Endodermal cell (in vitro differentiated cells): ENCODE measurements at places on chromosomes 5 and 9. TPM values are rescaled to one million over a fixed set of nuclear protein-coding genes. Genes with fewer than 3 reads are reported as not detected.

The FOXD4L5 gene
- total RNA-seq: 0.23 TPM in 1 of 2 replicates, not detected in the other

The ANKRD34B gene
- 0.09 to 0.49 TPM (median 0.42 TPM) in 3 replicates for total RNA-seq

The ARL14EPL gene
- total RNA-seq: not detected in 2 replicates

The IFNA2 gene
- total RNA-seq: not detected in 3 replicates

The GABRA1 gene
- 1.6 TPM in 1 of 3 replicates, not detected in the others for total RNA-seq

The ALDH1A1 gene
- total RNA-seq: 4.6 and 5.0 TPM in 2 replicates

The ELAVL2 gene
- total RNA-seq: 4.7 and 5.5 TPM in 2 replicates

The PHYKPL gene
- total RNA-seq: 51.0 to 63.0 TPM (median 59.9 TPM) in 3 replicates

The LIFR gene
- total RNA-seq: 54.2 to 83.7 TPM (median 81.7 TPM) in 3 replicates

DNA sequence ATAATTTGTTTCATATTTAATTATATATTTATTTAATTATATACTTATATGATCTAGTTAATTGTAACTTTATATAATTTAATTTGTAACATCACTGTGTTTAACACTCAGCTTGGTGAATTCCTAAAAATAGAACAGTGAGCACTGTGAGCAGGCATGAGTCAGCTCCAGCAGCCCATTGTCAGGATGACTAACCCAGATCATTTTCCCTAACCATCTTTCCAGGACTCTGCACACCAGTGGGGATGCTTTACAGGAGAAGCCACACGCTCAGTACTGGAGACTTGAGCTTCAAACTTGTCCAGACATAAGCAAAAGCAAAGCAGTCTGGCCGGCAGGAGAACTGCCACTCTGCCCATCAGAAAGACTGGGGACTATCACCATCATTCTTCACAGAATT is 446.2 kb upstream of the TRPC7 start:
- DNase-seq: no peak

DNA sequence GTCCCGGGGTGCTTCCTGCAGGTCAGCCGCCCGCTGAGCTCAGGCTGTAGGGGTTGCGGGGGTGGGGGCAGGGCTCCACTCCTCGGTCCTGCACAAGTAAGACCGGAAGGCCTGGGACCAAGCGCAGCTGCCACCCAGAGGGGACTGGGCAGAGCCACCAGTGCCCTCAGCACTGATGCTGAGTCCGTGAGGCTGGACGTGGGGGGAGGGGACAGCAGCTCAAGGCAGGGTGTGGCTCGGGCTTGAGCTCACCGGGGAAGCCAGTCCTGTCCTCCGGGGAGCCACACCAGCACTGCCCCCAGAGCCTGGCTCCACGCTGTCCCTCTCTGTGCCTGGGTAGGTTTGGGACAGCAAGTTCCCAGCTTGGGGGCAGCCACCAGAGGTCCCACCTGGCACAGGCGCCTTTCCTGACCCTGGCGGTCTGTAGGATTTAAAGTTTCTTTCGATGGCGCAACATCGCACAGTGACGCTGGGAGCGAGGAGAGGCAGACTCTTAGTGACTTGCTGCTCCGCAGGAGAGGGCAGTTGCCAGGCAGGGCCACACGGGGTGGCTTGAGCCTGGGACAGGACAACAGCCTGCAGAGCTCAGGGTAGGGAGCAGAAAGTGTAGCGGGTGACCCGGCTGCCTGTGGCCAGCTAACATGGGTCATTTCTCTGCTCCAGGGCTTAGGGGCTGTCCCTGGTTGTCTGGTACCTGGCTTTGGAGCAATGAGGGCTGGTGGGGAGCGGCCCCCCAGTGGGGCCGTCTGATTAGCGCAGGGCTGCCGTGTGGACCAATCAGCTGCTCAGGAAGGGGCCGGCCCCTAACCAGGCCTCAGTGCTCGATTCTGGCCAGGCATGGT is 5.7 kb downstream of the LCN1 start:
- peak; percentile 64 for DNase-seq

DNA sequence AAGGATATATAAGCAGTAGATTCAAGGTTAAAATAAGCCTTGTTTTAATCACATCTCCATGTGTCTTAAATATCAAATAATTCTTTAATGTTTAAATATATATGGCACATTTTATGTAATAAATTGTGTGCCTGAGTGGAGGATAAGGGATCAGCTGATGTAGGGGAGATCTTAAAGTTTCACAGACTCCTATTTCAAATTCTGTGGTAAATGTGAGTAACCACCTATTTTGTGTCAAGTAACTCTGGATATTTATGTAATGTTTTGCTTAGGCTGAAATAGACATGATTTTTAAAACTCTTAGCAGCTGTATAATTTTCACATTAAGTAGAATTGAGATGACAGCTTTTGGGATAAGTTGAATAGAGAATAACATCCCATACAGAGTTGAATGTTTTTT is 41.3 kb upstream of the ITGA2 start:
- no peak for DNase-seq

DNA sequence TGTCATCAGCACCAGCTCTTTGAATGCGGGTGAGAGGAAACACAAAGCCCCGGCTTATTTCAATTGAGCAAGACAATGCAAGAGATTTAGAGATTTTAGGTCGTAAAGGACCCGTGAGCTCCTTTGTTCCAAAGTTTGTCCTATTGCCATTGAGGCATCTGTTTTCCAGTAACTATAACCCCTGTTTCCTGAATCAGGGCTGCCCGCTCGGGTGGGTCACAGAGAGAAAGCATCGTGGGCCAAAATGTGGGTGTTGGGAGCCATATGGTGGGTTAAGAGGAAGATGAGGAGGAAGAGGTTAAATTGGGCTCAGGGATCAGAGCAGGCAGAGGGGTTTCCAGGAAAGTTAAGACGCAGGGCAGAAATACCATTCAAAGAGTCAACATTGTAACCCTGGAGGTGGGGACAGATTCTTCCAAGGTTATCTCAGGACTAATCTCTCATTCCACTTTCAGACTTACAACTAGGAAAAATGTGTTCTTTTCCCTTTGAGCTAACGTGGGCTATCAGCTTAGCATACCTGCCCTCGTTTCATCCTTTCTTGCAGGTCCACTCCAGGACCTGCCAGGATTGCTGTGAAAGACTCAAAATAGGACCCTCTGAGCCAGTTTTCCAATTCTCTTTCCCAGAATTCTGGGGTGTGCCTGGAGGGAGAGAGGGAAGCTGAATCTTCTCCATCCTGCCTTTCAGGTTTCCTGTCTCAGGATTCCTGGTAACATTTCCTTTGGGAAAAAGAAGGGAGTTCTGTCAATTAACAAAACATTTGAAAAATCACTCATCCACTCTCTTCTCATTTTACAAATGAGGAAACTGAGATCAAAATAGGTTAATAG is 95.5 kb upstream of the TAF11L2 start:
- peak; percentile 76 for DNase-seq

DNA sequence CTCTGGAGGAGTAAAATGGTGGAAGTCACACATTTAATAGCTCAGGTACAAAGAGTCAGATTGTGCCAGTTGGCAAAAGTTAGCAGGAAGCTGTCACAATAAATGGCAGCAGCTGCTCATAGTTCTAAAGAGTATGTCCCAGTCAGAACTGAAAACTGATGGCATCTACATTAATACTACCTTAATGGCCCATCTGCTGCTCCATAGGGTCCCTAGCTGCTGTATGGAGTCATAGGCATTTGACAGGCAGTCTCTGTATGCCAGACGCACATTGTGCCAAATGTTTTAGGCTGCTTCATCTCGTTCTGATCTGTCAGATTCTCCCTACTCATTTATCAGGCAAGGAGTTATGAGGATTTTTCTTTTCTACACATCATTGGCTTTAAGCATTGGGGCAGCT is 515.8 kb upstream of the ARRDC3 start:
- no peak for DNase-seq

- DNase-seq: no peak
These were observed 54.1 kb downstream of the DAPK1 start for GRCh38 chr9:87551772-87552217.

- peak; percentile 84 for DNase-seq
These were observed 909 bp downstream of the SLC36A1 start for GRCh38 chr5:151448038-151448985.

- DNase-seq: no peak
These were observed 53.1 kb downstream of the TLE1 start for GRCh38 chr9:81636255-81636599.

GRCh38 chr5:126718236-126718868 is 58.6 kb upstream of the LMNB1 start:
- peak; percentile 92 for DNase-seq

- DNase-seq: no peak
These were observed 94.4 kb downstream of the PDE6A start for GRCh38 chr5:149849966-149850910.

DNA sequence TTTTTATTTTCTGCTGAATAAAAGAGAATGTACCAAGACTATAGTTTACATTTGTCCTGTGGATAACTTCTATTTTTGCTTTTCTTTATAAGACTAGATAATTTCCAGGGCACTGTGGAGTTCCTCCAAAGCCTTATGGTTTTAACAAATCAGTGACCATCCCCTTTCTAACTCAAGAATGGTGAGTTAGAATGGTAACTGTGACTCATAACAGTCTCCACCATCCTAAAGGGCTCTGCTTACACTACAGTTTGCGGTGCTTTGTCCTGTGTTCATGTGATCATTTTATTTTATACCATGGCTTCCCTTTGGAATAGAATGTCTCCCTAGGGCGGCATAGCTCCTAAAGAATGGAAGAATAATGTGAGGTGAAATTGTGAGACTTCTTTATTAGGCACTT is 30.2 kb downstream of the WDR36 start:
- DNase-seq: no peak

DNA sequence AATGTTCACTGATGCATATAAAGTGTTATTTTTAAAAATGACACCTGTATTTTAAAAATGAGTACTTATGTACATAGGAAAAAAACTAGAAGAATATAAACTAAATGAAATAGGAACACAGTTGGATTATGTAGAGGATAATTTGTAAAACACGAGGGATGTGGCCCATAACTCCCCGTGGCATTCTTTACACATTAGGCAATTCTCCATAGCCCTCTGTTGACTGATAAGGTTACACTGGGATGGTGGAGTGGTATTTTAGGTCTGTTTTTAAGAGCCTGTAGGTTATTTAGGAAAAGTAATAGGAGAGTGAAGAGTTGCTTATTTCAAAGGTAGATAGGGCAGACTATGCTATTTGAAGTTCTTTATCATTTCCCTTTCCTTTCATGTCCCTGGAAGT is 1.8 kb downstream of the CAVIN4 start:
- no peak for DNase-seq

- DNase-seq: no peak
These were observed 432.5 kb upstream of the MEF2C start for GRCh38 chr5:89315286-89316100.

GRCh38 chr5:140168371-140168770 is 6.6 kb upstream of the CYSTM1 start:
- no peak for DNase-seq

DNA sequence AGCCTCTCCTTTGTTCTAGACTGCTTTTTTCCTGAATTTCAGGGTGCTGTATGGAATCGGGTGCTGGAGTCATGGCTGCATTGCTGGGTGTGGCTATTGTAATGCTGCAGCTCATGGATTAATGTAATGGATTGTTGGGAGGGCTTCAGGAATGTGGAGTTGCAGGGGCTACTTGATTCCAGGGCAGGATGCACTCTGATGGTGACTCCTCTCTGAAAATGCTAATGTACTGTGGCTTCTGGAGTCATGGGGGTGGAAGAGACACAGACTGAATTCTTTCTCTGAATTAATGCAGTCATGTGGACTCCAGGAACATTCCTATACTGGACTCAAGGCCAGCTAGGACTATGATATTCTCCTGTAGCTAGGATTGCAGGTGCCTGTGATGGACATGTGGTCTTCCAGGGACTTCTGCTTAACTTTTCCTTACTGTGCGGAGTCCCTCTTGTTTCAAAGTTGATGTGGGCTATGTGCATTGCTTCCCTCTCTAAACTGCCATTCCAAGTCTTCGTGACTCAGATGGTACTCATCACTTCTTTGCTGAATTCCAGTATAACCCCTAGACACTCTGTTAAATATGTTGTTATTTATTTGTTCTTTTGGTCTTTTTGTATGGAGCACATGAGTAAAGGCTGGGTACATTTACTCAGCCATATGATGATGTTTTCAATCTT is 396.2 kb downstream of the KCTD16 start:
- no peak for DNase-seq

DNA sequence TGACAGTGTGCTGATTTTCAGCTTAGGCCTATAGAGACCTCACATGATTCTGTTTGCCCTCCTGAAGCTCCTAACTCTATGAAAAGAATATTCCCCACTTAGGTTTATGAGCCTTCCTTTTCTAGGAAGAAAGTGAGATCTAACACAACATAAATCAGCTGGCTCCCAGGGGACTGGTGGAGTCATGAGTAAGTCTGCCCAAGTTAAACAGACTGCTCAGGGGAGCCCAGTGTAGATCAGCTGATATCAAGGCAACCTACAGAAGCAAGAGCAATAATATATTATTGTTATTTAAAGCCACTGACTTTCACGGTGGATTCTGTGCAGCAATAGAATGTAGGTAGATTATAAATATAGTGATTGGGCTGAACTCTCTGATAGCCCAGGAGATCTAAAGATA is 1978.6 kb upstream of the CDH6 start:
- DNase-seq: no peak

DNA sequence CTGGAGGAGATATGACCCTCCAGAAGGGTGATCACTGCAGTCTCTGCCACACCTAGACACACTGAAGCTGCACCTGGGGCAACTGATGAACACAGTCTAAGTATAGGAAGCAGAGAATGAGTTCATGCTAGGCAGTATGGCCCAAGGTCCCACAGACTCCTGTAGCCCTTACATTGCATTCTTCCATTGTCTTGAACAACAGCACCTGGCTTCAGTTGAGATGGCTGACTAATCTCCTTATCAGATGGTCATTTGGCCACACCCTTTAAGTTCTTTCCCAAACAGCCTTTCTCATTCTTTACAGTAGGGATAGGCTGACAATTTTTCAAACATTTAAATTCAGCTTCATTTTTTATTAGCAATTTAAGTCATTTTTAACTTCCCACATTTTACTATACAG is 23.1 kb downstream of the CENPK start:
- no peak for DNase-seq
